ENCODE measurements at places on chromosomes 1 and 21.

DNA sequence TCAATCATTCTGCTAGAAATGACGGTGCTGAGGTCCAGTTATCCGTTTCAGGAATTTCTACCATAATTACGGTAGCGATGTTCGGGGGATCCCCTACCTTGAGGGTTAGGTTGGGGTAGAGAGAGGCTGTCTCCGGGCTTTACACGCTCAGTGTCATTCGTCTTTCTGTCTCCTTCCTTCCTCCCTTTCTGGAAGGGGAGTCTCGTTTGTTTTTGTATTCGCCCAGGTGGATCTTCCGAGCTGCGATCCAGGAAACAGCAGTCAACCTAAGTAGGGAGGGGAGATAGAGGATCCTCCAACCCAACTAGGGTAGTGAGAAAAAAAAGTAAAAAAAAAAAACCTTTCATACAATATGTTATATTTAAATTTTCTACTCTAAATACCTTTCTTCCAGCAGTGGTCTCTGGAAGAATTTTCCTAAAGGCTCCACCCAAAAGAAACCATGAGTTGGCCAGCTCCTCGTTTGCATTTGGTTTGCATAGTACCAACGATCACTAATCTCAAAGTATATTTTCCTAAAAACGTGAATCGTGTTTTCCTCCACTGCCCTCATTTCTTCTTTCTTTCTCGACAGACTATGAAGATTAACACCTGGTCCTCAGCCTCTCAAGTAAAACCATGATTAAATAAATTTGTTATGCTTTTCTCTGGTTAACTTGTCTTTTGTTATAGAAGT is 611 bp upstream of the PIK3C2B start:
- DNase-seq: no peak

- DNase-seq: no peak
These were observed 304.7 kb upstream of the PTBP2 start for GRCh38 chr1:96416701-96417444.

DNA sequence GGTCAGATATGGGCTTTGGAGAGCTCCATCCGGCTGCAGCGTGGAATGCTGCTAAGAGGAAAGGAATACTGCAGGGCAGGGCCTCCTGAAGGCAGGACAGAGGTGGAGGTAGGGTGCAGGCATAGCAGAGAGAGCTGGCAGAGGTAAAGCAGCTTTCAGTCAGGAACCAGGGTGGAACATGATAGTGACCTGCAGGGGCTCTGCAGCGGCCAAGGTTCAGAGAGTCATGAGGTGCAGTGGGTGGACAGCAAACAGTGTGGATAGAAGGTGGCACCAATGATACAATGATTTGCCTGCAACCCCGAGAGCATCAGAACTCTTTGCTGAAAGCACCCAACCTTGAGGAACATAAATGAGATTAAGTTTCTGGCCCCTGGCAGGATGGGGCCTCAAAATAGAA is 119.3 kb downstream of the BEND5 start:
- no peak for DNase-seq

DNA sequence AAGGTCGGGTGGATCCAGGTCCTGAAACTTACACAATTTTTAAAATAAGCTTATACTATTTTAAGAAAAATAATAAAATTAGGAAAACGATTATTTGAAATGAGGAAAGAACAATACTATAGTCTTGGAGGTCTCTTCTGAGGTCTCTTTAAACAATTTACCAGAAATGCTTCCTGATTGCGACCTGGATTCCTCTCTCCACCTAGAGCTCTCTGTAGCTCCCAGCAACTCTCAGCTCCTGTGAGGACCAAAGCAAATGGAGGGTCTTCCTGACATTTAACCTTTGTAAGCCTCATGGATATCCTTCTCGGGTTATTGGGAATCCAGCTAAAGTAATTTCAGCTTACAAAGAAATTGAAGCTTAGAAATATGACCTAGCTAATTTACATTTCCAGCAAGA is 886 bp downstream of the BTBD8 start:
- DNase-seq: no peak

- no peak for DNase-seq
These were observed 54.5 kb downstream of the HMGB4 start for GRCh38 chr1:33918368-33918767.

DNA sequence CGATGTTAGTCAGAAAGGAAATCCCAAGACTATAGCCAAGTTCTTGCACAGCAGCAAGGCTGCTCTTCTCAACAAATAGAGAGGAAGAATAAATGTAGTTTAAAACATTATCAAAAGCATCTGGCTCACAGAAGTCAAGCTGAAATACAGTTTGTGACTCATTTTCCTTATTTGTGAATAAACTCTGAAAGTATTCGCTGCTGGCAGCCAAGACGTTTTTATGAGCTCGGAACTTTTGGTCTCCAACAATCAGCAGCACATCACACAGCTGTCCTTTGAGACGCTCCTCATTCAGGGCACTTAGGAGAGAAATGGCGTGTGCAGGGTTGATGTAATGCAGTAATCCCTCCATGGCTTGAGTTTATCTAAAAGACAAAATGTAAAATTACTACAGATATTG is 16.4 kb downstream of the ZBTB21 start:
- DNase-seq: no peak

- no peak for DNase-seq
These were observed 186.9 kb downstream of the MATN1 start for GRCh38 chr1:30536530-30536929.

DNA sequence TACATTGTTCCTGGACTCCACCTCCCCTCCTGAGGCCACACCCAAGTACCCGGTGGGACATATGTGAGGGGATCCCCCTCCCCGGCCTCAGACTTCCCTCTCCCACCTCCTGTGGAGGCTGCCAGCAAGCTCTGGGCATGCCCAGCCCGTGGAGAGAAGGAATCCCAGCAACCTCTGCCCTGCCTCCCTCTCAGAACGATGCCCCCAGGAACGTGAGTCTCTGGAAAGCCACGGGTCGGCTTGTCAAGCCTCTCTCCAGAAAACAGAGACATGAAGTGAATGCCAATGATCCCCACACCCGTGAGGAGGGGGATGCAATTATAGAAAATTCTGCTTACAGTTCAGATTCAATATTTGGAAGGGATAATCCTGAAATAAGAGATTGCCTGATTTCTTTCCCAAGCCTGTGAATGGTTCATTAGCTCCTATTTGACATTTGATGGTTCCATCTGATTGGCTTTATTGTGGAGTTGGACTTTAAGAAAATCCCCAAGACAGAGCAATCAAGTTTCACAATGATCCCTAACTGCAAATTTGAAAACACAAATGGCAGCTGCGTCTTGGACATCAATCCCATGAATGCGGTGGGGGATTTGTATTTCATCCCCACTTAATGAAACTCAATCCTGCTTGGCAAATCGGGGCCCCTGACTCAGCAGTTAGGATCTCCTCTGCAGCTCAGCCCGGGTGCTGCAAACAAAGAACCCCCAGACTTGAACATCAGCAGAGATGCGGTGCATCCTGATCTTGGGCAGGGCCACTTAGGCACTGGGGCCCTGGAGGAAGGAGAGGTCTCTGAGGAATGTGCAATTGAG is 9.1 kb upstream of the GUCA2B start:
- no peak for DNase-seq

GRCh38 chr1:30762930-30763650 is 5.5 kb upstream of the LAPTM5 start:
- DNase-seq: peak; percentile 55

DNA sequence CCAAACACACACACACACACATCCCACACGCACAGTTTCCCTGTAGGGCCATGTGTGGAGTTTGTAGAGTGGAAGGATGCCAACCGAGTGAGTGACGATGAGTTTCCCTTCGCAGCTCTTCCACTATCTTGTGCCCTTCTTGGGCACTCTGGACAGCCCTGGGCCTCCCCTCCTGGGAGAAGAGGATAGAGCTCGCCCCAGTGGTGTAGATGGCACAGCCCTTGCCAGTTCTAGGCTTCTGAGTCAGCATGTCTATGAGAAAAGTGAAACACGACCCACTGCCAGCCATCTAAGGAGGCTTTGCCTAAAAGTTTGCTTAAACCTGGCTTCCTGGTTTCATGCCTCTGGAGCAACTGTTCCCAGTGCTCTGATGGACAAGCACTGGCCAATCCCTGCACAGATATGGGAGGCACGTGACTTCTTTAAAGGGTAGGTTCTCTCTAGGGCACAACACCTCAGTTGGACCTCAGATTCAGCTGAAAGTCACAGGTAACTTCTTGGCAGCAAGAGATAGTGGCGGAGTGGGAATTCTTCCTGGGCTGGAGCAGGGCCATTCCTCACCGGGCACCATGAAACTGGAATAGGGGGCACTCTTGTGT is 195.9 kb upstream of the GALNT2 start:
- no peak for DNase-seq

DNA sequence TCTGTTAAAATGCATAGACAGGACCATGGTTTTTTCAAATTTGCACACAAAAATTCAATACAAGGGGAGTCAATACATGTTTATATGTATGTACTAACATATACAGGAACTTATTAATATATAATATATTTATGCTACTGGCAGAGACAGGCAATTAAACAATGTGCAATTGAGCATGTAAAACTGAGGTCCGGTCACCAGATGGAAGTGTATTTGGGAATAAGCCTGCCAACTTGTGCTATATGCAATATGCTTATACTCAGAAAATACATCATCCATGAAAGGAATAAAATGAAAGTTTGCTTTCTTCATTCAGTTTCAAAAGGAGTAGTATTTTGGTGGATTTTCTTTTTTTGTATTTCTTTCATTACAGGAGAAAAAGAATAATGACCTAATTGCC is 640.2 kb upstream of the CXADR start:
- no peak for DNase-seq

- no peak for DNase-seq
These were observed 134.0 kb downstream of the DMRTB1 start for GRCh38 chr1:53592985-53593757.

DNA sequence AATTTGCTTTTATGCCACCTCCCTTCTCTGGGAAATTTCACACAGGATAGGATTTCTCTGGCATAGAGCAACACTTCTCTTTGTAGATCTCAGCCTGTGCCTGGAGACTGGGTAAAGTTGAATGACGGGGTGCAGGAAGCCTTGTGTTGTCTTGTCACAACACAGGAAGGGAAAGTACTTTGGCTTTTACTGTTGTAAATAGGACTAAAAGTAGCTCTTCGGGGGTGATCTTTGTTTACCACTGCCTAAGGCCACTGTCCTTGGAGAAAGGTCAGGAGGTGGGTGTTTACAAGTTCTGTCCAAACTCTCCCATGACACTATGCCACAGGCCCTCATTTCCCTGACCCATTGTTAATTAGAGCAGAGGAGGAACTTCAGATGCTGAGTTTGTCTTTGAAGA is 139.7 kb downstream of the FGGY start:
- DNase-seq: no peak

- DNase-seq: peak; percentile 25
These were observed 506 bp downstream of the SSX2IP start for GRCh38 chr1:84689514-84690396.

DNA sequence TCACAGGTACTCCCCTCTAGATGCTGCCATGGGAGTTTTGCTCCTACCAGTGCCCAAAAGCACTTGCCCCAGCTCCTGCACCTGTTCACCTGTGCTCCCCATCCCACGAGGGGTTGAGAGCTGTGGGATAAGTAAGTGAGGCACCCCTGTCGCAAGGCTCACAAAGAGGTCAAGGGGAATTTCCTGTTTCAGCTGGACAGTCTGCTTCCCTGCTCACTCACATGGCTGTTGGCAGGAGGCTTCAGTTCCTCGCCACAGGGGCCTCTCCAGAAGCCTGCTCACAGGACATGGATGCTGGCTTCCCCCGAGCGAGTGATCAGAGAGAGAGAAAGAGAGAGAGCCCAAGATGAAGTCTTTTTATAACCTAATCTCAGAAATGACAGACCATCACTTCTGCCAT is 8.7 kb upstream of the NCMAP start:
- no peak for DNase-seq

GRCh38 chr1:2946291-2946690 is 75.0 kb upstream of the ACTRT2 start:
- no peak for DNase-seq

- DNase-seq: no peak
These were observed 299.1 kb upstream of the NRIP1 start for GRCh38 chr21:15363921-15364320.

DNA sequence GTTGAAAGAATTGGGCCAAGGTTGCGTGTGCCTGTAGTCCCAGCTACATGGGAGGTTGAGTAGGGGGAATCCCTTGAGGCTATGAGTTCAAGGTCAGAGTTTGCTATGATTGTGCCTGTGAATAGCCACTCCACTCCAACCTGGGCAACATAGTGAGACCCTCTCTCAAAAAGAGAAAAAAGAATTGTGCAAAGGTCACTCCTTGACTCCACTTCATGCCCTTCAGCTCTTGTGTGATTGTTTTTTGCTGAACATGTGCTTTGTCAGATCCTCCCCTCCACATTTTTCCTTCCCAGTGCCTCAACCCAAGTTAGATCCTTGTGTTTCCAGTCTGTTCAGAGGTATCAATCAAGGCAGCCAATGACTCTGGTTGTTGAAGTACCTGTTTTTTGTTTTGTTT is 8.5 kb downstream of the TXNIP start:
- no peak for DNase-seq

DNA sequence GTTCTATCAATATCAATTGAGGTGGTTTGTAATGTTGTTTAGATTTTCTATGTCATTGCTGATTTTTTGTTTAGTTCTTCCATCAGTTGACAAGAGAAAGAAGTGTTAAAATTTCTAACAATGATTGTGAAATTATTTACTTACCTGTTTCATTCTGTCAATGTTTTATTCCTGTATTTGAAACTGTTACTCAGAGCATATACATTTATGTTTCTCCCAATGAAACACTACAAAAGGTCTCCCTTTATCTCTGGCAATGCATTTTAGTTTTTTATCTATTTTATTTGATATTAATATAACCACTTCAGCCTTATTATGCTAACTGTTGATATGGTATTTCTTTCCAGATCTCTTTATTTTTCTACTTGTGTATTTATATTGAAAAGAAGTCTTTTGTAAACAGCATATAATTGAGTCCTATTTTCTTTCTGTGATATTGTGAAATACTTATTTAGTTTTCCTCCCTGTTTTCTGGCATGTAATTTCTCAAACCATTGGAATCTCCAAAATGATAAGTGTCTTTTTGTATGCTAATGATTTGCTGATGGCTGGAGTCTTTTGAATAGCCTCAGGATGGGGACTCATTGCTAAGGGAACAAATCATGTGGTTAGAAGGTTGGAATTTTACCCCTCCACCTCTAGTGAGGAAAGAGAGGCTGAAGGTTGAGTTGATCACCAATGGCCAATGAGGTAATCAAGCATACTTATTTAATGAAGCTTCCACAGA is 122.0 kb downstream of the ADSS2 start:
- DNase-seq: no peak

GRCh38 chr1:154178911-154179811 is 12.7 kb downstream of the TPM3 start:
- no peak for DNase-seq

- no peak for DNase-seq
These were observed 29.7 kb upstream of the PLCH2 start for GRCh38 chr1:2446394-2446793.
